Activated CD8-positive, alpha-beta memory T cell treated with anti-CD3 and anti-CD28 coated beads, Interleukin-2, amount 50 U/mL, for 4 hours (primary cell): ENCODE measurements at places on chromosomes 7 and 10.

- DNase-seq = no peak
These were observed 4.9 kb downstream of the HIPK2 start for GRCh38 chr7:139772873-139773272.

GRCh38 chr10:19178675-19179074, 130.1 kb downstream of the MALRD1 start:
- no peak for DNase-seq

GRCh38 chr10:128812000-128812399, 655.0 kb upstream of the MGMT start:
- no peak for DNase-seq

DNA sequence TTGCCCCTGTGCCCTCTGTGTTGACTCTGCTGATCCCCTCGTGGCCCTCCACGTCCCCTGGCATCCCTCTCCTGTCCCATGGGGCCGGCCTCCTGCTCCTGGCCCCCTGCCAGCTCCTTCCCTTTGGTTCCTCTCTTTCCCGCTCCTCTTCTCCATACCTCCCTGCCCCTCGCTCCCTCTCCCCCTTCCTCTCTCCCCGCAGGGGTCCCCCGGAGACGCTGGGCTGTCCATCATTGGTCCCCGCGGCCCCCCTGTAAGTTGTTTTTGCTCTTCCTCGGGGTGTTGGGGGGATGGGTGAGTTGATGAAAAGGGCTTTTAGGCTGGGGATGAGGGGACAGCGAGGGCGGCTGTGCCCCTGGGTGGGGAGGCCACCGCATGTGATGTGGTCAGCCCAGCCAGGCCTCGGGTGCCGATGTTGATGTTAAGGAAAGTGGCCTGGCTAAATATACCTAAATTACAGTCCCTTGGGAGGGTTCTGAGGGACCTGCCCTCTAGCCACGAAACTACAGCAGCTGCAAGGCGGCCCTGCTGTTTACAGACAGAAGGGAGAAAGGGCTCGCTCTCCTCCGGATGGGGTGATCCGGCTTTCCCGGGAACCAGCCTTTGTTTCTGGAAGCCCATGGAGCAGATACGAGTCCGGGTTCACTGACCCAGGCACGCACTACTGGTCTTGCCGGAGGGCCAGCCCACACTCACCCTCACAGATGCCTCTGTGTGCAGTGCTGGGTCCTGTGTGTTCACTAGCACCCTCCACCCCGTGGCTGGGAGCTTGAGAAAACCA, 78.8 kb downstream of the COL13A1 start:
- no peak for DNase-seq

DNA sequence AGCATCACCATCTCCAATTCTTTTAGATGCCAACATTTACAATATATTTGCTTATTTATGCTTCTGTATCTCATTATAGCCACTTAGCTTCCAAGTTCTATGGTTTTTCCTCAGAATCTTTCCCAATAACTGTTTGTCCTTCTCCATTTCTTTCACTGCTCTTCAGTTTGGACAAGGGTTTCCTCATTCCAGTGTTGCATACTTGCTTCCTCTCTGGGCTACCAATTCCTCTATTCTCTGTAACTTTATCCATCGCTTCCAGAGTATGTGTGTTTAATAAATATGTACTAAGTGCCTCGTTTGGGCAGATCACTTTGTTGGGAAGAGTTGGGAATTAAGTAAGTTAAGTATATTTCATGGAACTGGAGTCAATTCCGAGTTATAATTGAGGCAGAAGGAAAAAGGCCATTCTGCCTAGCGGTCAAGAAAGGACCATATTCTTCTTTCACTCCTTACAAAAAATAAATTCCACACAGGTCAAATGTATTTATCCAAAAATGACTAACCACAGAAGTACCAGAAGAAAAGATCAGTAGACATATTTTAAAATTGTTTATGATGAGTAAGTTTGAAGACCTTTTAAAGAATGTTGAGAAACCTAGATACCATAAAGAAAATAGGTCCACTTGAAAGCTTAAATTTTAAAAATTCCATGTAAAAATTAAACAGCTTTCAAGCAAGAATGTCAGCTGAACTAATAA, 10.8 kb downstream of the STAMBPL1 start:
- no peak for DNase-seq

GRCh38 chr7:96708872-96709271, 774 bp downstream of the SEM1 start:
- no peak for DNase-seq

- DNase-seq = no peak
These were observed 281.3 kb downstream of the ZNF248 start for GRCh38 chr10:37576154-37576553.

- no peak for DNase-seq
These were observed 60.2 kb downstream of the STK17A start for GRCh38 chr7:43642897-43643630.

- no peak for DNase-seq
These were observed 85.6 kb downstream of the PRKG1 start for GRCh38 chr10:51159841-51160240.

DNA sequence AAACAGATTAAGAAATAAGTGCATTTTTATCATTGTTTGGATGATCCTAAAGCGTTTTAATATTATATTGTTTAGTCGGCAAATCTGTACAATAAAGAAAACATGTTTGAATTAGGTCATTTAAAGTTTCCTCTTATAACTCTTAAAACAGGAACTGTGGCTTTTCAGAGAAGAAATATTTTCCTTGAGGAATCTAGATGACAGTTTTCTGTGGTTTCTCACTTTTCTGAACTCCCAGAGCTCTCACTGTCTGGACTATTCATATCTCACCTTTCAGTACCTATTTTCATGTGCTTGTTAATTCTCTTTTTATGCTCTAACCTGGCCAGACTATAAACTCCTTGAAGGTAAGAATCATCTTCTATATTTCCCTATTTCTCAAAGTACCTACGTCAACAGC, 135.1 kb downstream of the CHN2 start:
- no peak for DNase-seq

- DNase-seq = no peak
These were observed 194.6 kb upstream of the PHYHIPL start for GRCh38 chr10:58981846-58982245.

- DNase-seq = no peak
These were observed 62.1 kb upstream of the NCAPG2 start for GRCh38 chr7:158766570-158767281.

GRCh38 chr10:127196282-127197153, at the start of gene INSYN2A:
TSS of gene INSYN2A (minus strand) at chr10:127196591. CDS start at chr10:127176395, 20,196 bp downstream.
- no peak for DNase-seq

DNA sequence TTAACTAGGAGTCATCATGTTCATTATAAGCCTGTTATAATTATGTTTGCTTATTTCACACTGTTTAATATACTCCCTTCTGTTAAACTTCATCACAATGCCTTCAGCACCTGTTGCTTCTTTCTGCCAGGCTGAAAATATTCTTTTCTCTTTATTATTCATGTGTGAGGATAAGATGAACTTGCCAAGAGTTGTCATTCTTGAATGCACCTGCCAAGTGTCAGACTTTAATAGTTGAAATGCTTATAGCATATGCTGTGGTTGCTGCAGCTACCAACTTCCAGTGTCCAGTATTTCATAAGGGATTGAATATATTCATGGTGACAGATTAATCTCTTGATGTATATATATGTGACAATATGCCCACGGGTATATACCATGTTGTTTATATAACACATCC, 339.2 kb upstream of the MEOX2 start:
- no peak for DNase-seq
